Right lobe of liver (tissue), 6 donors: ENCODE measurements at places on chromosomes 5 and 9. TPM values are rescaled to one million over a fixed set of nuclear protein-coding genes. Genes with fewer than 3 reads are reported as not detected.

DNA sequence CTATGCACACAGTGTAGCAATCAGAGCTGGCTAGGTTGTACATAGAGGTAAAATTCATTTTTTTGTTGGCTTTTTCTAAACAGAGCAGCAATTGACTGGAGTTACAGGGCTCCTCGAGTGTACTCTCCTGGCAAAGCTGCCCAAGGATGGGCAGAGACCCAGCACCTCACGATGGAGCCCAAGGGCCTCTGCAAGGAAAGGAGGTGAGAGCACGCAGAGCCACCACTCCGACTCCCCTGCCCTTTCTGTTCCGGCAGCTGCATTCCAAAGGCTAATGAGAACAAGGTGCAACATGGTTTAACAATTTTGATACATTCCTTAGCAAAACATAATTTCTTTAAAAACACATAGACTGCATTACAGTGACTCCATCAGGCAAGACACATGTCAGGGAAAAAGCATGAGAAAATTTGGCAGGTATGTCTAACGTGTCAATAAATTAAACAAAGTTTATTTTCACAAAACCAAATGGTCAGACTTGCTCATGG, 47.5 kb downstream of the SAXO1 start:
- H3K36me3 ChIP-seq = no peaks in the 10 kb centered on the region
- H3K4me1 ChIP-seq = no peaks in the 10 kb centered on the region
- H3K4me3 ChIP-seq = no peak overlapping the region
- H3K27ac ChIP-seq = no peak overlapping the region
- H3K27me3 ChIP-seq = no peaks in the 10 kb centered on the region

The HTR1A gene
- not detected for total RNA-seq

The SARDH gene
- 81.5 TPM for total RNA-seq

The IFNA8 gene
- not detected for total RNA-seq

GRCh38 chr5:35354751-35355150, 124.5 kb upstream of the PRLR start:
- H3K27me3 ChIP-seq = no peaks in the 10 kb centered on the region
- no peak for DNase-seq
- no peak overlapping the region for H3K4me3 ChIP-seq
- no peak overlapping the region for H3K27ac ChIP-seq
- H3K4me1 ChIP-seq = no peaks in the 10 kb centered on the region
- no peaks in the 10 kb centered on the region for H3K36me3 ChIP-seq
